ENCODE measurements at places on chromosomes 5 and 9.

GRCh38 chr9:83775932-83776331 is 41.6 kb downstream of the GKAP1 start:
- no peak for DNase-seq

- DNase-seq, result no peak
Measured at GRCh38 chr9:17824616-17825264, 245.9 kb downstream of the SH3GL2 start.

DNA sequence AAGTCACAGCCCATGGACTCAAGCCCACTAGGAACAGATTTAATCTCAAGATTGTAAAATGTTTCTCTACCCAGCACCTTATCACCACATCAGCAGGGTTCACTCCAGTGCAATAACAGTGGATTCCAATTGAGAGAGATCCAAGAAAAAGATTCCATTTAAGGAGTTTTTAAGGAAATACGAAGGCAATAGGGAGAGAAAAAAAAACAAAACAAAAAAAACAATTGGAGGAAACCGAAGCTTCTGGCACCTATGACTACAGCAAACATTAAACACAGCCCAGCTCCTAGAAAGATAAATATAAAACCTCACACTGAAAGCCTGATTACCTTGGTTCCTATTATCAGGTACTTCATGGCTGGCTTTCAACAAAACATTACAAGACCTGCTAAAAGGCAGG is 192.7 kb downstream of the DAB2IP start:
- DNase-seq, result no peak

GRCh38 chr5:61167382-61167781 is 5.1 kb upstream of the SMIM15 start:
- DNase-seq, result peak; percentile 56

DNA sequence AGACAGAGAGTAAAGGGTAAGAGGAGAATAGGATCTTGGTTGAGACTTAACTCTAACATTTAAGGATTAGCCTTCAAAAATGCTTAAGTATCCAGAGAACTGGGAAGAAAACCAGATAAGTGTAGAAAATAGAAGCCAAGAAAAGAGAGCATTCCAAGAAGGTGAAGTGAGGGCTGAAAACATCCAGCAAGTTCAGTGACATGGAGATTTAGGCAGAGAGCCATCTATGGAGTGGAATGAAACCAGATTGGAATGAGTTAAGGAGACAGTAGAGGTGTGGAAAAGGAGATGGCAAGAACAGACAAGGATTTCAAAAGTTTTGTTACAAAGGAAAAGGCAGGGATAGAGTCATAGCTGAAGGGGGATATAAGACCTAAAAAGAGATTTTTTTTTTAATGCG is 188.1 kb downstream of the TRPM3 start:
- no peak for DNase-seq

DNA sequence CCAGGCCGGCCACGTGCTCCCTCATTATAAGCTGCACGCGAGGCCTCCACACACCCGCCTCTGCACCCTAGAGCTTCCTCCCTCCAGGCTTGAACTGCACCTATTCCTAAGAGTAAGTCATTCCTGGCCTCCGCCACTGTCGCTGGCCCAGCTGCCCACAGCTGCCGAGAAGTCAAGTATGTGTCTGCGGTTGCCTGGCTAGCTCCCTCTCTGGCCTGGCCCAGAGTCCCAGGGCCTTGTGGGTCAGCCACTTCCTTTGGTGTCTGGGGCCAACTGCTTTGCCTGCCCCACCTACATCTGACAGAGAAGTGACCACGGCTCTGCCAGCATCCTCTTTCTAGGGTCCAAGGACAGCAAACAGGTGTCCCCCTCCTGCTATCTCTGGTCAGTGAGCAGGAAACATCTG is 18.3 kb downstream of the ABO start:
- DNase-seq, result no peak

GRCh38 chr5:125476901-125477585 is 730.6 kb upstream of the ZNF608 start:
- DNase-seq, result peak; percentile 30

DNA sequence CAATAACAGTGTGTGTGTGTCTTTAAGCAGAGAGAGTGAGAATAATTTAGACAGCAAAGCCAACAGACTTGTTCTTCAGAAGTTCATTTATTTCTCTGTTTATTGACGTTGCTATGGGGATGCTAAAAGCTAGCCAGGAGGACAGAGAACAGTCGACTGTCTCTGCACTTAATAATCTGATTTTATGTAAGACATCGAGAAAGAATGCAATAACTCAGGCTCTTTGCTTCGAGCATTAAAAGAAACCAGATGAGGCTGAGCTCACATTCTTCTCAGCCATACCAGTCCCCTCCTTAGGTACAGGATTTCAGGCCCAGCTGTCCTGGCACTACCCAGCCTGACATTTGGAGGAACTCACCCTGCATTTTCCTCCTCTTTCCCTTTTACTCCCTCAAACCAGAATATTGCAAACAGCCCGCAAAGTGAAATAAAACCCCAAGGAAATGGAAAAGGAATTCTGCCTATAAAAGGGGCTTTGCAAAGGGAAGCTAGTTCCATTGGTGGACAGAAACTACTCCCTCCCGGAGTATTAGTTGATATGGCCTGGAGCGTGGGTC is 44.5 kb upstream of the DPYSL3 start:
- peak; percentile 32 for DNase-seq

- DNase-seq, result peak; percentile 2
Measured at GRCh38 chr5:9058666-9059065, 487.2 kb downstream of the SEMA5A start.

GRCh38 chr9:80012557-80013330 is 441.0 kb downstream of the TLE4 start:
- DNase-seq, result no peak

DNA sequence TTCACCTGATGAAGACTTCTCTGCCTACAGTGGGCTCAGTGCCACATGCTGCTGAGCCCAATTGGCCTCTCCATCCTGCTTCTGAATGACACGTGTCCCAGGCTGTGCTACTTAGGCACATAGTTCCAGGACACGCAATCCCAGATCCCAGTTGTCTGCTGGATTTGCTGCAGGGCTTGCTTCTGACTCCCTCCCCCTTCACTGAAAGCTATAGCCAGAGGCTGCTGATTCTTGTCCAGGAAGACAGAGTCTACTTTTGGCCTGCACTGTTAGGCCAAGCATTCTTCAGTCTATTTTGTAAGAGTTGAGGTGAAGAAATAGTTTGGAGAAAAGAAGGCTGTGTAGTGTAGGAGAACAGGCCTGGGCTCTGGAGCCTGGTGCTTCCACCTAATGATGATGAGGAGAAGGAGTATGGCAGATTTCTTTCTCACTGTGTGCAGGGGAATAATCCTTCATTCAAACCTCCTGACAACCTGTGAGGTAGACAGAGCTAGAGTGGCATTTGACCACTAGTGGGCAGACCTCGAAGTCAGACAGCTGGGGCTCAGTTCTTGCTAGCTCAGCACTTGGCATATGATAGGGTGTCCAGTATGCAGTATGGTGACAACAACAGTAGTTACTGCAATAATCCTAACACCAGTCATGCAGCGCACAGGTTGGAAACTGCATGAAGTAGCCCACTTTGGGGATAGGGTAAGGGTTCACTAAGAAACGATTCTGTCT is 19.5 kb upstream of the ASPN start:
- peak; percentile 62 for DNase-seq

GRCh38 chr9:130243015-130243881 is 22.3 kb upstream of the HMCN2 start:
- peak; percentile 44 for DNase-seq

- DNase-seq, result no peak
Measured at GRCh38 chr5:17497446-17497845, 585 bp upstream of the TAF11L2 start.

DNA sequence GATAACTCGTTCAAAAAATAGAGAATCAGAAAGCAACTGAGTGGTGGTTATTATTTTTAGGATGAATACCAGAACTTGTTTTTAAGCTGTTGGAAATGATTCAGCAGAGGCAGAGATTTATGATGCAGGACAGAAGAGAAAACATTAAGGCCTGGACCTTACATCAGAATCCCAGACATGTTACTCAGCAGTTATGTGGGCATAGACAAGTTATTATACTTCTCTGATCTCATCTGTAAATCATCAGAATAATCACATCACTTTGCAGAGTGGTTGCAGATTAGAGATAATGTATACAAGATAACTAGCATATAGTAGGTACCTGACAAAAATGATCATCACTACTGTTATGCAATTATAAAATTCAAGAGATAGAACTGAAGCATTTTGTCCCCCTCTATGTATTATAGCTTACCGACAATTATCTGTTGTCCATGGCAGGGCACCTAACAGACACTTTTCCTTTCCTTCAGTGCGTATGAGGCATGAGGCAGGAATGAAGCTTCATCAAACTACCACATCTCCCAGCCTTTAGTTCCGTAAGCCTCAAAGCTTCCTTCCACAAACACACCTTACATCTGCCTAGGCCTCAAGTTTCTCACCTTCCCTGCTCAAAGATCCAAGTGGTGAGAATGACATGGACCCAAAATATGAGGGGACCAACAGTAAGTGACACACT is 165.9 kb downstream of the DENND1A start:
- DNase-seq, result peak; percentile 19
